ENCODE measurements at places on chromosomes 16 and 17.

DNA sequence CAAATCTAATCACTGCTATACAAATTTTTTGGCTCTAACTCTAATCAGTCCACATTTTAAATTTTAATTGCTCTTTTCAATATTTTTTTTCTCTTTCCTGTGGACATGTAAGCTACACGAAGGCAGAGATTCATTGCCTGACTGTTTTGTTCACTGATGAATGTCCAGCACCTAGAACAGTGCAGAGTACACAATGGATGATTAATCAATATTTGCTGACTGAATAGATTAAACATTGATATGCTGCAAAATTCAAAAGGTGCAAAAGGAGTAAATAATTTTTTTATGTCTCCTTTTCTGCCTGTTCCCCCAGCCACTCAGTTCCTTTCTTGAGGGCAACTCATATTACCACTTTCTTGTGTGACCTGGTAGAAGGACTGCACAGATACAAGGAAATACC is 32.8 kb downstream of the SCNN1B start:
- DNase-seq, result no peak

- no peak for DNase-seq
These were observed 153.6 kb downstream of the ABCA8 start for GRCh38 chr17:68801335-68802247.

DNA sequence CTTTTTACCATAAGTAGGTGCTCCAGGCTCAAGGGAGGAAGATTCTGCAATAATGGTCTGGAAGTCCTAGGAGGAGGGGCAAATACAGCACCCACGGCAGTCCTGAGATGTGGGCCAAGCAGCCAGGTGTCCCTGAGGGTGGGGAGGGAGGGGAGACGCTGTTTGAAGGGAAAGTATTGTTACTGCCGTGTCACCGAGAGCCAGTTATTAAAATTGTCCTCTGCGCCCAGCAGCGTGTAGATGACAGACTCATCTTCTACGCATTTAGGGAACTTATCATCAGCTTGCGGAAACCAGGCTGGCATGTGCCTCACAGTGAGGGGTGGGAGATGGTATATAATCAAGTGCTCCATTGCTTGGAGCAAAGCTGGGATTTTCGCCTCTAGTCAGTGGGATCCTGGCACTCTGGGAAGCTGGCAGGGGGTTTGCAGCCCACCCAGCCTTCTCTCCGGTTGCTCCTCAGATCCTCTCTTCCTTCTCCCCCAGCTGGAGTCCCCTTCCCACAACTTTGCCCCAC is 104.6 kb downstream of the OR1D5 start:
- no peak for DNase-seq

- no peak for DNase-seq
These were observed 43.7 kb upstream of the TNRC6A start for GRCh38 chr16:24685539-24686432.

DNA sequence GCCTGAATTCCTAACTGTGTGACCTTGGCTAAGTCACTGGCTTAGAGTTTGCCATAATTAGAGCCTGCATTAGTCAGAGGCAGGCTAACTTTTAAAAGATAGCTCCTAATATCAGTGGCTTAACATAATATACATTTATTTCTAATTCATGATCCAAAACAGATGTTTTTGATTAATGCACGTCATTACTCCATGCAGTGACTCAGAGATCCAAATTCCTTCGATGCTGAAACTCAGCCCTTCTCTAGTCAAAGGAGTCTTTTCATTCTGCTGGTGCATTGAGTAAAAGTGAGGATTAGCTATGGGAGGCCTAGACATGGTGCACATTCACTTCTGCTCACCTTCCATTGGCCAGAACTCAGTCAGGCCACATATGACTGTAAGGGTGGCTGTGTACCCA is 49.8 kb downstream of the IRX3 start:
- DNase-seq, result no peak

DNA sequence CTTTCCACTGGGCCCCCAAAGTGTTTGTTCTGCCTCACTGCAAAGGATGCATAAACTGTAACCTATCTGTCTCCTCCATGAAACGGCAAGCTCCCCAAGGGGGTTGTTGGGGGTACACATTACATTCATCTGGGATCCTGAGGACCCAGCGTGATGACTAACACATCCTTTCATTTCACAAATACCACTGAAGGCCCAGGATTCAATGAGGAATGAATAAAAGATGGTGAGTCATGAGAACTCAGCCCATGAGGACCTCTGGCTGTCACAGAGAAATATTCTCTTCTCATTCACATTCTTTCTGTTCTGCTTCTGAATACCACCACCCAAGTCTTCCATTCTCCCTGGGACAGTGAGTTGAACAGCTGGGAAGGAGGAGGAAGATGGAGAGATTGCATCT is 149.8 kb downstream of the RBFOX3 start:
- no peak for DNase-seq

All from activated T-cell treated with anti-CD3 and anti-CD28 coated beads for 24 hours (primary cell).